H1 (cell line): ENCODE measurements at places on chromosomes 12 and 14. TPM values are rescaled to one million over a fixed set of nuclear protein-coding genes. Genes with fewer than 3 reads are reported as not detected.

DNA sequence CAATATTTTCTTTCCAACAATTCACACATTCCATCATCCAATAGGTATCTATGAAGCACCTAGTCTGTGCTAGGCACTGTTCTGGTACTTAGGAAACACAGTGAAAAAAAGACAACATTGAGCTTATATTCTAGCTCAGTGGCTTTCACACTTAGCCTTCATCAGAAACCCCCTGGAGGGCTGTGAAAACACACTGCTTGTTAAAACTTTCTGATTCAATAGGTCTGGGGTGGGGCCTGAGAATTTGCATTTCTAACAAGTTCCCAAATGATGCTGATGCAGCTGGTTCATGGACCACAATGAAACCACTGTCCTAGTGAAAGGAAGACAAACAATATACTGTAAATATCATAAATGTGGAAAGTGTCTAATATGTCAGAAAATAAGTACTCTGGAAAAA, 5.9 kb downstream of the VTI1B start:
- no peaks in the 10 kb centered on the region for H3K27me3 ChIP-seq
- H3K27ac ChIP-seq: no peak overlapping the region
- H3K4me3 ChIP-seq: no peak overlapping the region
- H3K36me3 ChIP-seq: no peaks in the 10 kb centered on the region
- DNase-seq: no peak

DNA sequence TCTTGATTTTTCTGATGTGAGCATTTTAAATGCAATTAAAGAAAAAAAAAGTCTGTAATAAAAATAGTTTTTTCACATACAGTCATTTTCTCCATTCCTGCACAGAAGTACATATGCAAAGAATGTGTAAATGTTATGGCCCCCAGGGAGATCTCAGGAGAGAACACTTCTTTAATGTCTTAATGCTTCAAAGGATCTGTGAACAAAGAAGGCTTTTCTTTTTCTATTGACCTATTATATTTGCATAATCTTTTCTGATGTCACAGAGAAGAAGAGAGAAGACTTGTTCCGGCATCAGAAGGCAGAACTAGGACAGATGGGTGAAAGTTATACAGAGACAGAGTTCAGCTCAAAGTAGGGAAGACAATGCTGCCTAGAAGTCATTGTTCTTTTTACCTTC, 413.5 kb upstream of the STXBP6 start:
- no peak overlapping the region for H3K27ac ChIP-seq
- no peaks in the 10 kb centered on the region for H3K36me3 ChIP-seq
- H3K4me3 ChIP-seq: no peak overlapping the region
- no peaks in the 10 kb centered on the region for H3K4me1 ChIP-seq
- DNase-seq: no peak

DNA sequence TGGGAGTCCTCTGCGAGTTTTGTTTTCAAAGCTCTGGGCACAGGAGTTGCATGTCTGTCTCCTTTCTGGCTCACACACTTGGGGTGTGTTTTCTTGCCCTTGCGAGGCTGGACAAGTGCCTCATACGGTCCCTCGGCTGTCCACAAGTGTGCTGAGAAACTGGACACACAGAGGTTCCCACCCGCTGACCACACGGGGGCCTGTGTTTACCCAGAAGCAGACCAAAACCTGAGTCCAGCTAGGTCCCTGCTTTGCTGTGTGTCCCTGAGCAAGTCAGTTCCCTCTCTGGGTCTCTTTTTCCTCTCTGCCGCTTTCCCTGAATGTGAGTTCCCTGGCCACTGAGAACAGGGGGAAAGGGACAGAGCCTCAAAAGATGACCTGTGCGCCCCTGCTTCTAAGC, 678 bp upstream of the OAS2 start:
- DNase-seq: no peak
- H3K27me3 ChIP-seq: no peaks in the 10 kb centered on the region
- H3K4me3 ChIP-seq: no peak overlapping the region
- no peaks in the 10 kb centered on the region; the same call in 1 of the 2 replicates for H3K4me1 ChIP-seq
- H3K27ac ChIP-seq: no peak overlapping the region
- no peaks in the 10 kb centered on the region for H3K36me3 ChIP-seq

GRCh38 chr14:100857233-100857922, 31.5 kb downstream of the MEG3 start:
- H3K4me1 ChIP-seq: no peaks in the 10 kb centered on the region; the same call in 1 of the 2 replicates
- H3K27ac ChIP-seq: no peak overlapping the region
- no peaks in the 10 kb centered on the region for H3K36me3 ChIP-seq
- no peaks in the 10 kb centered on the region for H3K27me3 ChIP-seq
- no peak for DNase-seq

GRCh38 chr12:94033784-94034183, 114.6 kb upstream of the PLXNC1 start:
- no peaks in the 10 kb centered on the region for H3K27me3 ChIP-seq
- no peaks in the 10 kb centered on the region; the same call in 1 of the 2 replicates for H3K36me3 ChIP-seq
- no peak overlapping the region for H3K27ac ChIP-seq
- no peak overlapping the region for H3K4me3 ChIP-seq
- no peaks in the 10 kb centered on the region for H3K4me1 ChIP-seq

- DNase-seq: no peak
- H3K4me1 ChIP-seq: no peaks in the 10 kb centered on the region
- H3K36me3 ChIP-seq: no peaks in the 10 kb centered on the region
- peaks cover 5% of the 10 kb centered on the region; the same call in 1 of the 2 replicates for H3K27me3 ChIP-seq
Observed at GRCh38 chr14:29453045-29453444, 474.6 kb downstream of the PRKD1 start.

- no peaks in the 10 kb centered on the region for H3K36me3 ChIP-seq
- no peak overlapping the region for H3K4me3 ChIP-seq
- no peak for DNase-seq
Observed at GRCh38 chr12:9975614-9976013, 4.4 kb downstream of the CLEC12A start.

DNA sequence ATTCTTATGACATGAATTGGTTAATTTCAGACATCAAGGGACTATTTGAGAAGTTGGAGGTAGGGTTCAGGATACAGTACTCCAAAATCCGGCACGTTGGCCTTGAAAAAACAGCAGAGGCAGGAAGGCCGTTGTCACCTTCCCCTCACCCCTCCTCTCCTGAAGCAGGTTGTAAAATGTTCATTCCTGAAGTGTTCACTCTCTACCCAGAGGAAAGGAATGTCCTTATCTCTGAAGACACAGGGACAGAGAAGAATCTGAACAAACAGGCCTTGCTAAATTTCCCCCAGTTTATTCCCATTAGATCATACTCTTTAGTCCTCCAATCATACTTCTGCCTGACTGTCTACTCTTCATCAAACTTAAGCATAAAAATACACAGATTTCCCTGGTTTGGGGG, 313.6 kb downstream of the ZFP36L1 start:
- H3K4me3 ChIP-seq: no peak overlapping the region
- no peak overlapping the region for H3K27ac ChIP-seq
- no peak for DNase-seq
- no peaks in the 10 kb centered on the region for H3K27me3 ChIP-seq
- H3K4me1 ChIP-seq: peaks cover 8% of the 10 kb centered on the region

DNA sequence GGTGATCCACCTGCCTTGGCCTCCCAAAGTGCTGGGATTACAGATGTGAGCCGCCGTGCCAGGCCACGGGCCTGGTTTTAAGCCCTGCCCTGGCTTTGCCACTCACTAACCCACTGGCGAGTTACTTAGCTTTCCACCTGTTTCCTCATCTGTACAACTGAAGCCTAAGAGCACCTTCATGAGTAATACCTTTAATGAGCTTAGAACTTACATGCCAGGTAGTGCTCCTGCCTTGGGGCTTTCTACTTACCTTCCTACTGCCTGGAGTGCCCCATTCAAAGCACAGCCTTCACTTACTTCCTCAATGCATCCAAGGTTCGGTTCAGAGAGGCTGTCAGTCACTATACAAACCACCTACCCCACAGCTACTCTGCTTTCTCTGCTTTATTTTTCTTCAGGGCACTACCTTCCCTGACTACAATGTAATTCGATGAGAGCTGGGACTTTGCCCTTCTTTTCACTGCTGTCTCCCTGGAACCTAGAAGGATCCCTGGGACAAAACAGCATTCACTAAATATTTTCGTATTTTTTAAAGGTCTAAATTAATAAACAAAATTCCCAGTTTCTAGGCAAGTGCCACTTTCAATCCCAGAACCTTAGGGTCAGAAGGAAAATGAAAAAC, 13.8 kb downstream of the ZCCHC8 start:
- H3K27me3 ChIP-seq: no peaks in the 10 kb centered on the region
- H3K27ac ChIP-seq: no peak overlapping the region
- no peak overlapping the region for H3K4me3 ChIP-seq
- peak; percentile 26 for DNase-seq

GRCh38 chr12:9642606-9643265, 26.8 kb upstream of the CLEC2D start:
- H3K27me3 ChIP-seq: no peaks in the 10 kb centered on the region
- peaks cover 3% of the 10 kb centered on the region; the same call in 1 of the 2 replicates for H3K36me3 ChIP-seq
- no peak overlapping the region for H3K27ac ChIP-seq

GRCh38 chr12:54005531-54005852, 3.3 kb upstream of the HOXC8 start:
- H3K36me3 ChIP-seq: no peaks in the 10 kb centered on the region
- no peak overlapping the region for H3K4me3 ChIP-seq
- H3K27ac ChIP-seq: no peak overlapping the region

DNA sequence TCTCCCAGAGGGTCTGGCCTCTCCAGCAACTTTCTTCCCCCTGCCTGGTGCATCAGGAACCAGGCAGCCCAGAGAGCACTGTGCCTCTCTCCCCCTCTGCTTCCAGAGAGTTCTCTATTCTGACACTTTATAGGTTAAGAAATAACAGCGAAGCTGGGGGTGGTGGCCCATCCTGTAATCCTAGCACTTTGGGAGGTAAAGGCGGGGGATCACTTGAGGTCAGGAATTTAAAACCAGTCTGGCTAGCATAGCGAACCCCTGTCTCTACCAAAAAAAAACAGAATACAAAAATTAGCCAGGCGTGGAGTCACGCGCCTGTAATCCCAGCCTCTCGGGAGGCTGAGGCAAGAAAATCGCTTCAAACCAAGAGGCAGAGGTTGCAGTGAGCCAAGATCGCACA, 58.3 kb downstream of the ESRRB start:
- H3K36me3 ChIP-seq: no peaks in the 10 kb centered on the region
- no peak for DNase-seq
- H3K4me1 ChIP-seq: peaks cover 3% of the 10 kb centered on the region; the same call in 1 of the 2 replicates
- H3K27me3 ChIP-seq: no peaks in the 10 kb centered on the region
- no peak overlapping the region for H3K4me3 ChIP-seq

GRCh38 chr12:27982951-27983350, 10.4 kb upstream of the PTHLH start:
- H3K36me3 ChIP-seq: no peaks in the 10 kb centered on the region
- no peaks in the 10 kb centered on the region for H3K4me1 ChIP-seq
- H3K4me3 ChIP-seq: no peak overlapping the region
- H3K27ac ChIP-seq: no peak overlapping the region

- H3K4me3 ChIP-seq: no peak overlapping the region
- no peak for DNase-seq
- no peak overlapping the region for H3K27ac ChIP-seq
- H3K27me3 ChIP-seq: no peaks in the 10 kb centered on the region
Observed at GRCh38 chr12:11598900-11599299, 50.6 kb upstream of the ETV6 start.

DNA sequence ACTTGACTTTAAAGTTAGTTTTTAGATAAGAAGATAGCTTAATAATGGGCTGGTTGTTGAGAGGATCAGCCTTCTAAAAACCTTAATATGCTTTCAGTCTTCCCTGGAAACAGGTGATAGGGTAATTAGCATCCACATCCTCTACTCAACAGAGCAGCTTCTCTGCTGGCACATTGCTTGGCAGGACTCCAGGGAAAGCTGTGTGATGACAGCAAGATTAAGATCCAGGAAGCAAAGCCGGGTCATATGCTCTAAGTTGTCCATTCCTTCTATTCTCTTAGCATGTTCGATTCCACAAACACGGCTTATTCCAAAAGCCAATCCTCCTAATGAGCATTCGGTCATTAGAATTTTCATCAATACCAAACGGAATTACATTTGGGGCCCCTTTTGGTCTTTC, 87.0 kb downstream of the HMGA2 start:
- H3K4me3 ChIP-seq: no peak overlapping the region
- H3K4me1 ChIP-seq: no peaks in the 10 kb centered on the region; the same call in 1 of the 2 replicates
- 0 out of 2 replicates have a peak, but pooled peaks cover 2% of the 10 kb centered on the region for H3K36me3 ChIP-seq
- no peak for DNase-seq
- H3K27me3 ChIP-seq: no peaks in the 10 kb centered on the region

GRCh38 chr14:104794099-104794498, 1.4 kb downstream of the AKT1 start:
- H3K4me1 ChIP-seq: peaks cover 29% of the 10 kb centered on the region
- H3K27me3 ChIP-seq: peaks cover 6% of the 10 kb centered on the region
- H3K4me3 ChIP-seq: peak overlapping the region; percentile 56
- H3K27ac ChIP-seq: no peak overlapping the region

DNA sequence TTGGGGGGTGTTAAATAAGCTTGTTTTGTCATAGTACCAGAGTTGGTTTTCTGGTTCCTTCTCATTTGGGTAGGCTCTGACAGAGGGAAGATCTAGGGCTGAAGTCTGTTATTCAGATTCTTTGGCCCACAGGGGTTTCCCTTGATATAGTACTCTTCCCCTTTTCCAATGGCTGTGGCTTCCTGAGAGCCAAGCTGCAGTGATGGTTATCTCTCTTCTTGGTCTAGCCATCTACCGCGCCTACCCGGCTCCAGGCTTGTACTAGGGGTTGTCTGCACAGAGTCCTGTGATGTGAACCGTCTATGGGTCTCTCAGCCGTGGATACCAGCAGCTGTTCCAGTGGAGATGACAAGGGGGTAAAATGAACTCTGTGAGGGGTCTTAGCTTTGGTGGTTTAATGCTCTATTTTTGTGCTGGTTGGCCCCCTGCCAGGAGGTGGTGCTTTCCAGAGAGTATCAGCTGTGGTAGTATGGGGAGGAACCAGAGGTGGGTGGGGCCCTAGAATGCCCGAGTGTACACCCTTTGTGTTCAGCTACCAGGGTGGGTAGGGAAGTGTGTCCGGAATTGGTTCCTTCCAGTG, 209.7 kb downstream of the GPHN start:
- no peaks in the 10 kb centered on the region for H3K36me3 ChIP-seq
- H3K27ac ChIP-seq: no peak overlapping the region
- no peaks in the 10 kb centered on the region for H3K4me1 ChIP-seq
- no peak for DNase-seq
- no peaks in the 10 kb centered on the region for H3K27me3 ChIP-seq

GRCh38 chr12:91964501-91964900, 181.1 kb downstream of the BTG1 start:
- no peaks in the 10 kb centered on the region for H3K27me3 ChIP-seq
- no peak overlapping the region for H3K4me3 ChIP-seq
- H3K27ac ChIP-seq: no peak overlapping the region
- H3K4me1 ChIP-seq: no peaks in the 10 kb centered on the region
- DNase-seq: no peak

GRCh38 chr14:26694521-26694920, 96.7 kb upstream of the NOVA1 start:
- H3K36me3 ChIP-seq: no peaks in the 10 kb centered on the region
- H3K4me3 ChIP-seq: no peak overlapping the region
- no peaks in the 10 kb centered on the region for H3K4me1 ChIP-seq
- no peak for DNase-seq

GRCh38 chr14:99394602-99395156, 86.0 kb downstream of the SETD3 start:
- H3K36me3 ChIP-seq: peaks cover 6% of the 10 kb centered on the region
- H3K27ac ChIP-seq: no peak overlapping the region
- no peaks in the 10 kb centered on the region for H3K4me1 ChIP-seq
- no peak overlapping the region for H3K4me3 ChIP-seq

GRCh38 chr14:39203659-39204606, 28.9 kb downstream of the PNN start:
- H3K4me1 ChIP-seq: peaks cover 3% of the 10 kb centered on the region; the same call in 1 of the 2 replicates
- peak; percentile 9 for DNase-seq
- H3K4me3 ChIP-seq: no peak overlapping the region
- H3K36me3 ChIP-seq: no peaks in the 10 kb centered on the region
- no peaks in the 10 kb centered on the region for H3K27me3 ChIP-seq

Gene REP15
- total RNA-seq: 0.73 and 0.80 TPM in 2 replicates

Gene TMEM179
- 2.9 TPM in 2 replicates for total RNA-seq

Gene TMEM52B
- total RNA-seq: not detected in 2 replicates

Gene TBX5
- total RNA-seq: 0.08 TPM in 1 of 2 replicates, not detected in the other

Gene NOVA1
- total RNA-seq: 12.7 and 13.5 TPM in 2 replicates

Gene KRT83
- total RNA-seq: not detected in 2 replicates

Gene ANKS1B
- 6.1 and 8.5 TPM in 2 replicates for total RNA-seq

Gene FOXA1
- total RNA-seq: 0.17 and 0.20 TPM in 2 replicates

Gene TRHDE
- total RNA-seq: 5.0 and 5.5 TPM in 2 replicates
